ENCODE measurements at places on chromosomes 13 and 19.
A peak's percentile ranks its signal among the peaks of the same experiment; 100 is the strongest.

DNA sequence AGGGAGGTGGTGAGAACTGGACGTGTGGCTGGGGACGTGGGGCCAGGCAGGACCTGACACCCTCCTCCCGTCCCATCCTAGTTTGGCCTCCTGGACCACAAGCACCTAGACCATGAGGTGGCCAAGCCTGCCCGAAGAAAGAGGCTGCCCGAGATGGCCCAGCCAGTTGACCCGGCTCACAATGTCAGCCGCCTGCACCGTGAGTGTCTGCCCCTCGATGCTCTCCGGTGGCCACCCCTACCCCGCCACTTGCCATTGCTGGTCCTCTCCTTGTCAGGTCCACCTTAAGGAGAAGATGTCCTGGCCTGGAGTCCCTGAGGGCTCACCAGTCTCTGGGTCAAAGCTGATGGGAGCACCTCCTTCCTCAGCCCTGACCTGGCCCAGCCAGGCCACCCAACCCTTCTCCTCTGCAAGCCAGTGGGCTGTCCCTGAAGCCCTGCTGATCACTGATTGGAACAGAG, 2.2 kb downstream of the ANGPTL4 start:
- DNase-seq: no peak

- no peak for DNase-seq
These were observed 328.9 kb downstream of the SHISA2 start for GRCh38 chr13:25722893-25723292.

GRCh38 chr19:48856921-48857320, 11.5 kb downstream of the PLEKHA4 start:
- no peak for DNase-seq

GRCh38 chr13:60433505-60433904, 36.5 kb downstream of the TDRD3 start:
- DNase-seq: no peak

DNA sequence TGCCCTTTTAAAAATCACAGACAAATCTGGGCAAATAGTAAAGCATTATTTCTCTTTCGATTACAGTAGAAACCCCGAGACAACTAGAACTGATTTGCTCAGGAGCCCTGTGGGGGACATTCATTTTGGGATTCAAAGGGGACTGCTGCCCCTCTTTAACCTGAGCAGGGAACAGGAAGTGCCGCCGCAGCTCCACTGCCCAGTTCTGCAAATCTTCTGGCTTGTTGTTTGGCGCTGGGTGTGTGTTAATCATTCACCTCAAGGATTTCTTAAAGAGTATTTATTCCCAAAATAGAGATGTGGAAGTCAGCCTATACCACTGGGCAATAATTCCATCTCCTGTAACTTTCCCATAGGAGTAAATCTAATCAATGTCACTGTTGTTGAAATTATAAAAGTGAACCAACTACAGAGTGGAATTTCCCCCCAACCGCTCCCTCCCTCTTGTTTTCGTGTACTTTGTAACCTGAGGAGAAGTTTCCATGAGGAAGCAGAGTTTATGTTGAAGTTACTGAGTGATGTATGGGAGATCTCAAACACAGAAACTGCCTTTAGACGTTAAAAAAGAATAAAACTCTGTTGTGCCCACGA, 515.8 kb downstream of the KLF12 start:
- DNase-seq: no peak

DNA sequence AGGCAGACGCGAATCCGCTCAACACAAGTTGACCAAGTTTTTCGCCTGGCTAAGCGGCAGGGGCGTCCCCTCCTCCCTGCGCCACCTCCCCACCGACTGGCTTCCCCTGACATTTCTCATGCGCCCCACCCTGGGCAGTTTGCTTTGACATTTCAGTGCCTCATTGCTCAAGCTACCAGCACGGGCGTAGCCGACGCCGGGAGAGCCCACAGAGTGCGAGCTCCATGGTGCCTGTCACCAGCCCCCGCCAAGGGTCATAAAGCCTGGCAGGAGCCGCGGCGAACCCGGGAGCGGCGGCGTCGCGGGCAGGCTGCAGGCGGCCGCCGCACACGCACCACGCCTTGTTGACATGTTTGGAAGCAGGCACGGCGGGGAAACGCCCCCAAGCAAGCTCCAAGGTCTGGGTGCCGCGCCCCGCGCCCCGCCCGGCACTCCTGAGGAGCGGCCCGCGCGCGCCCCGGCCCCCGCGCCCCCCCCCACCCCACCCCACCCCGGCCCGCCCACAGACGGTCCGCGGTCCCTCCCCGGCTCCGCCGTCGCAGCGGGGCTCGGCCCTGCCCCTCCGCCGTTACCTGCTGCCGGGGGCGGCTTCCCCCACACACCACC, 601 bp downstream of the FBXL3 start:
- DNase-seq: peak; percentile 49

DNA sequence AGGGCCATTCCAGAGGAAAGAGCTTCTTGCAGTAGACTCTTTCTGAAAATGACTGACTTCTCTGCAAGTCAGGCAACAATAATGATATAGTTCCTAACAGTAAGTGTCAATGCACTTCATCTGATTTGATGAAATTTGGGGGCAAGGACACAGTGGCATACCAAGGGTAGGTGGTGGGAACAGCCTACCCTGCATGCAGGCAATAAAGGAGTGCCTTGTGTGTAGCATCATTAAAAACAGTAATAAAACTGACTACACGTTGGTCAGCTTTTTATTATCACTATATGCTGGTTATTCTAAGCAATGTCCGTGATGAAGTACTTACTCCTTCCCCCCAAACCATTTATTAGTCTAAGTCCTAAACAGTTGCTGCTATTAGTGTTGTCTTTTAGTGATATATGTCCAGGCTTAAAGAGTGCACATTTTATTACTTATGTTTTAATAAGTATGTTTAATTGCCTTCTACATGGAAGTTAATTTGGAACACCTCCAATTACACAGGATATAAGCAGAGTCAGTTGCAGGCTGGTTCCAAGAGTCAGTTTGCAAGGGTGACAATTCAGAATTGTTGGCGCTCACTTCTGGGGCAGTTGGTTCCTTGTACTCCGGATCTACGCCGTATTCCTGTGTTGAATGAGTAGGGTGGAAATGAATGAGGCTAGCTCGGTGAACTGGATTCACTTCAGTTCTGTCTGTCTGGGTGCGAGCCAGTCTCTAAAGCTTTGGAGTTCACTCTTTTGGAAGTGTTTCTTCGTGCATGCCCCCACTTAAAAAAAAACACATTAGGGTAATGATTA, 84.0 kb downstream of the RGCC start:
- DNase-seq: no peak
